ENCODE measurements at places on chromosomes 4 and X.

- peak; percentile 54 for DNase-seq
Observed at GRCh38 chr4:149465955-149466354, 349.7 kb downstream of the IQCM start.

DNA sequence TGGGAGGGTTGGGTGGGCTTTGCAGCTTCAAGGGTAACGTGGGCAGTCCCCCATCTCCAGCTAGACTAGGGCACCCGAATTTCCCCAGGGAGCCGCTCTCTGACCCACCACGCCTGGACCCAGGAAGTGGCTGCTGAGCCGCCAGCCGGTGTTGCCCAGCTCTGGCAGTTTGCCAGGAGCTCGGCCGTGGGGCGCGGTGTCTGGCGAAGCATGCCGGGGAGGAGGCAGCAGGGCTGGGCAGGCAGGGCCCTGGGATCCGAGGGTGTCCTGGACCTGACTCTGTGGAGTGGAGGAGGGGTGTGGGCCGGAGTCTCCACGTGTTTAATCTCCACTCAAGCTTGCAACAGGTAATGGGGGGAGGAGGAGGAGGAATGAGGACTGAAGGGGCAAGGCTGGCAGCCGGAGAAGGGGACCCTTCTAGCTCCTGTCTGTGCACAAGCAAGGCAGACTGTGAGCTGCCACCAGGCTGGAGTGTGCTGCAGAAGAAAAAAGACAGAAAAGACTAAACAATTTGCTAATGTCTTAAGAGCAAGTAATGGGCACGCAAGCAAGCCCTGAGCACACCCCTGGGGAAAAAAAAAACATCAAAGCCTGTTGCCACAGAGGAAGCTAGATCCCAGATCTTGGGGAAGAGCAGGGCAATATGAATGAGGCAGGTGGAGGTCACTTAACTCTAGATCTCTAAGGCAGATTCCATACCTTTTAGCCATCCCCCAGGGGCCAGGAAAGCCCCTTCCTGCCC is 2.4 kb downstream of the LONRF3 start:
- no peak for DNase-seq

DNA sequence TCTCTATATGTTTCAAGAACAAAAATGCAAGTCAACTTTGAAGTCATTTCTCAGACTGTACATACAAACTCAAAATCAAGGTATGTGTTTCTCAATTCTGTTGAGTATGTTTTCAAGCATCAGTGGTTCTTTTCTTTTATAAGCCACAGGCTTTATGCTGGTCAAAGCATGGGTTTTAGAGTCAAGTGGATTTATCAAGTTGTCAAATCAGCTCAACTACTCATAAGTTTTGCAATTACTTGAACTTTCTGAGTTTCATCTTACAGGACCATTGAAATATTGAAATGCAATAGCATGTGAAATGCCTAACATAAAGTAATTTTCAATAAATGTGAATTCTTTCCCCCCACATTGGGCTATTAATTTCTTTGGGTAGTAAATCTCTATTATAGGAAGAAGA is 239.9 kb upstream of the DKK2 start:
- DNase-seq, result no peak

GRCh38 chr4:1195891-1196401 is 23.6 kb upstream of the SPON2 start:
- DNase-seq, result no peak

GRCh38 chr4:137541876-137542646 is 9.8 kb upstream of the PCDH18 start:
- DNase-seq, result no peak

DNA sequence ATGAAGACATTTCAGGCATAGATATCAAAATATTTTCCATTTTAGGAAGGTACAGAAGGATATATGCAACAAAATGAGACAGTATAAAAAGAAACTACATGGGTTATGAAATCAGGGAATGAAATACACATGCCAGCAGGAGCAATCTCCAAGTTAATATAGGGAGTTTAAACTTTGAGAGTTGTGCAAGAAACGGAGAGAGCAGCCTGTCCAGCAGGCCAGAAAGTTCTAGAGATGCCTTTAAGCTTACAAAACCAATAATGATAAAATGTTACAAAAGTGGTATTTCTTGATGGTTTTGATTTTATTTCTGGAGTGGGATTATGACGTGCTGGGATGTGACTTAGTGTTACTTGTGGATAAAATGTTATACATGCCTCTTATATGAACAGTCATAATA is 2047.9 kb downstream of the ARAP2 start:
- no peak for DNase-seq

DNA sequence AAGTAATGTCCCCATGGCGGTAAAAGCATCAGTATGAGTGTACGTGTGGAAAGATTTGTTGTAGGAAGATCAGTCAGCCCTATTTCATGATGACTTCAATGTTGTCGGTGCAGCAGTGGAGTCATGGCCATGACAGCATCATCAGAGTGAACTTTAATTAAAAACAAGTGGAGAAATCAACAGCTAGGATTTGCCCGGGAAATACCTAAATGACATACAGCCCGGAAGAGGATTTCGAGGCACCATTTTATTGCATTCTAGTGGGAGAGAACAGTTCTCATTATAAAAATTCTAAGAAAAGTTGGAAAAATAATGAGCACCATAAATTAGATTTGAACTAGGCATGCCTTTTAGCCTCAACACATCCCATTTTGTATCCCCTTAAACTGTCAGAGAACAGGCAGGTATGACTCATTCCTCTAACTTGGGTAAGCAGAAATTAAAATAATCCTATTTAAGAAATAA is 170.1 kb downstream of the SHROOM3 start:
- DNase-seq, result no peak

DNA sequence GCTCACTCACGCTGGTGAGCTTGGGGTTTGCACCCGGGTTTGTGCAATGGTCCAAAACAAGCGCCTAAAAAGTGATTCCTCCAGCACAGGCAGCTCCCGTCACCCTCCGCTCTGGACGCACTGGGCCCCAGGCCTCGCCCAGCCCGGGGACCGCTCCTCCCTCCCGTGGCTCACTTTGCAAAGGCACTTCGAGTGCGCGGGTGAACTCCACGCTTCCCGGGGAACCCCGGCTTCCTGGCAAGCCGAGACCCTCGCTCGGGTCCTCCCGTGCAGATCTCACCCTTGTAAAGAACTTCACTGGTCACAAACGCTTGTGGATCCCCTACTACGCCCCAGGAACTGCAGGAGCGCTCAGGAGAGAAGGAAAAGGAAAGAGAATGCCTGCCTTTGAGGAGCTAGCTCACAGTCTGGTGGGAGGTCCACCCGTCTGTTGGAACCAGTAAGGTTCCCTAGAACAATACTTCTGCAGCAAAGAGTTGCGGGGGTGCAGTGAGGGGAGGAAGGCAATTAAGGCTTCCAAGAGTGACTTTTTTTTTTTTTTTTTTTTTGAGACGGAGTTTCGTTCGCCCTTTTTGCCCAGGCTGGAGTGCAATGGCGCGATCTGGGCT is at the start of gene CTPS2:
CTPS2 (minus strand) TSS at position 122 of the 608 bp plus-strand sequence. CDS start 9,767 bp downstream, outside the sequence.
- peak; percentile 58 for DNase-seq

DNA sequence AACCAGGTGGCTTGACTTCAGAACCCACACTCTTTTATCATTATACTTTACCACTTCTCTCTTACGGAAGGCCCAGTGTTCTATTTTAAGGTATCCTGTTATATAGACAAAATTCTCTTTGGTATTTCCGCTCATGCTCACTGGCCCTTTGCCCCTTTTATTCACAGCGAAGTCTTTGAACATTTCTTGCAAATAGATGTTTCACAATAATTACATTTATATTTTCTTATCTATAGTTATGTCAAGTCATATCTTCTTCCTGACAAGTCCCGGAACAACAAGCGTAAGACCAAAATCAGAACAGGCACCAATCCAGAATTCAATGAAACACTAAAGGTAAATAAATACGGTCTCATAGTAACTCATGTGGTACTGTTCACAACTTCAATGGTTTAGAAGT is 102.0 kb downstream of the SYTL5 start:
- no peak for DNase-seq

Data from HCEC 1CT (cell line).